Choroid plexus epithelial cell (primary cell): ENCODE measurements at places on chromosomes 12 and 14.

DNA sequence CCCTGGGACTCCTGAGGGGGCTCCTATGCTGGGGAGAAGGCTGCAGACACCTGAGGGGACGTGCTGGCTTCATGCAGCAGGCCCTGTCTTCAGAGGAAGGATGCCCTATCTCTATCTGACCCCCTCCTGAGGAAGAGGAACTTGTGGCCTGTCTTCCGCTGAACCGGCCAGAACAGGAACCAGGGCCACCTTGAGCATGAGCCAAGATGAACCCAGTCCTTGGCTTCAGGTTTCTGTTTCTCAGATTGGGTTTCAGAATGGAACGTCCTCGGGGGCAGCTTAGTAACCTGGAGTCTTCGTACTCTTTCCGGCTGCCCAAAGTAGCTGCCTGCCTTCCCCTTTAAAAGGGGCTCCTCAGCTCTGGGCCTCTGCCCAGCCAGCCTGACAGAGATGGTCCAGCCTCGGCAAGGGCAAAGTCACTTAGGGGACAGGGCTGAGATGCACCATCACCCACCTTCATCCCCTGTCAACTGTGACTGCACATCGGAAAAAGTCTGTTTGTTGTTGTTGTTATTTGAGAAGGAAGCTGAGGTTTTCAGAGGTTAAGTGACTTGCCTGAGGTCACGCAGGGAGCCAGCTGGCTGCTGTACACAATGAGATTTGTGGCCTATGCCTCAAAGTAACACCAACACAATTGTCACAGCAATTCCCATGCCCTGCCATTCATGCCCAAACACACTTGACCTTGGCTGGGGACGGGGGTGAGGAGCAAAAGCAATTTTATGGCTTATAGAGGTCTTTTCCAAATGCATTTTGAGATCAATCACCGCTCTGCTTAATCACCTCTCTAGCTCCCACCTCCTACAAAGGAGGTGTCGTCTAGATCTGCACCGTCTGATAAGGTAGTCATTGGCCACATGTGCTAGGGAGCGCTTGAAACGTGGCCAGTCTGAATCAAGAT, 13.4 kb downstream of the ASB2 start:
- peak; percentile 66 for DNase-seq

- no peak for DNase-seq
Observed at GRCh38 chr12:10567813-10568212, 45.6 kb downstream of the MAGOHB start.

- DNase-seq = no peak
Observed at GRCh38 chr12:98793121-98793520, 148.0 kb downstream of the APAF1 start.

GRCh38 chr12:54341378-54342300, 16.7 kb downstream of the COPZ1 start:
- DNase-seq = no peak

- peak; percentile 33 for DNase-seq
Observed at GRCh38 chr14:65002586-65003210, 16.0 kb downstream of the FNTB start.

GRCh38 chr14:50339178-50339804, 27.2 kb downstream of the DMAC2L start:
- no peak for DNase-seq

- DNase-seq = no peak
Observed at GRCh38 chr12:10358131-10358530, 31.7 kb downstream of the KLRK1 start.

DNA sequence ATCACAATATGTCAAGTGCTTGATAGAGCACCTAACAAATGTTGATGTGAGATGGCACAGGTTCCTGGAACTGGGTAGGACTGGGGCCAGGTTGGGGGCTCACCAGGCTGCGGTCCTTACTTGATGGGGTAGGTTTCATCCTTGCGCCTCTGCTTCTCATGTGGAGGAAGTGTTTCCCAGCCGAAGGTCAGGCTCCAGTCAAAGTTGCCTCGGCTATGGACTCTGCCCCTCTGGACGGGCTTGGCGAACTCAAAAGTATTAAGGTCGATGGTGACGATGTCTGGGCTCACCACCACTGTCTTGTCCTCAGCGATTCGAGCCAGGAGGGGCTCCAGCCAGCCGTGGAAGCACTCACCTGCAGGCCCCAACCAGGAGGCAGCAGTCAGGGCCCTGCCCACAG, 17.5 kb upstream of the CELA1 start:
- DNase-seq = no peak

DNA sequence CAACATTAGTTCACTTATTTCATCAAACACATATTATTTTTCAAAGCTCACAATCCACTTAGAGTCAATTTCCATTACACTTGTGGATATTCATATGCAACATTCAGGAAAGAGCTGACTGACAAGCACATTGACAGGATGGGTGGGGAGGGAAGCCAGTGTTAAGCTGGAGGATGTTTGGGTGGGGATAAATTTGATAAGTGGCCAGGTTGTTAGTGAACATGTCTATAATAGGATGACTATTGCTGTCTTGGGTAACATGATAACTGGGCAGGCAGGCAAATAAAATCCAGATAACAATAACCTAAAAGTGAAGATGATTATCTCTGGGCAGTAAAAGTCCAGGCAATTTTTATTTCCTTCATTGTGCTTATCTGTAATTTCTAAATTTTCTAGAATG, 73.8 kb upstream of the OSBPL8 start:
- no peak for DNase-seq

- DNase-seq = no peak
Observed at GRCh38 chr12:108933949-108934348, 54.1 kb downstream of the DAO start.

- peak; percentile 88 for DNase-seq
Observed at GRCh38 chr12:27870939-27871338, 90.9 kb upstream of the MANSC4 start.

- DNase-seq = no peak
Observed at GRCh38 chr14:27234331-27234730, 636.5 kb upstream of the NOVA1 start.

DNA sequence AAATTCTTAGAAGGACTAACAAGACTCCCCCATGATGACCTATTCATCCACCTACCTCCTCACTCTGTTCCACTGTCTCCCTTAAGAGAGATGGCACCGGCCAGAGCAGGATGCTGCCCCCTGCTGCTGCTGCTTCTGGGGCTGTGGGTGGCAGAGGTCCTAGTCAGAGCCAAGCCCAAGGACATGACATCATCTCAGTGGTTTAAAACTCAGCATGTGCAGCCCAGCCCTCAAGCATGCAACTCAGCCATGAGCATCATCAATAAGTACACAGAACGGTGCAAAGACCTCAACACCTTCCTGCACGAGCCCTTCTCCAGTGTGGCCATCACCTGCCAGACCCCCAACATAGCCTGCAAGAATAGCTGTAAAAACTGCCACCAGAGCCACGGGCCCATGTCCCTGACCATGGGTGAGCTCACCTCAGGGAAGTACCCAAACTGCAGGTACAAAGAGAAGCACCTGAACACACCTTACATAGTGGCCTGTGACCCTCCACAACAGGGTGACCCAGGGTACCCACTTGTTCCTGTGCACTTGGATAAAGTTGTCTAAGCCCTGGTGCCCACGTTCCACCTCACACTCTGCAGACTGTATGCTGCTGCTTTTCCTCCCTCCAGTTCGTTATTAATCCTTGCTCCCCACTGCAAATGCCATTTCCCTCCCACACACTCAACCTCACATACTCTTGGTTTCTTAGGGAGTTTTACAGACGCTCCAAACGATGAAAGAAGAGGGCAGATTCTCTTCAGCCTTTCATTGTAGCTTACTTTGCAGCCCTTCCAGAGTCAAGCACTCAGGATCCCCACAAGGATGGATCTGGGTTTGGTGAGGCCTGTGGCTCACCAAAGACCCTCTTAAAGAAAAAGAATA, at the start of gene RNASE8:
RNASE8 (plus strand) TSS at position 20 of the 873 bp plus-strand sequence; CDS start at position 91, 71 bp downstream.
- peak; percentile 35 for DNase-seq

GRCh38 chr12:119807380-119807779, 69.7 kb downstream of the CIT start:
- DNase-seq = no peak

DNA sequence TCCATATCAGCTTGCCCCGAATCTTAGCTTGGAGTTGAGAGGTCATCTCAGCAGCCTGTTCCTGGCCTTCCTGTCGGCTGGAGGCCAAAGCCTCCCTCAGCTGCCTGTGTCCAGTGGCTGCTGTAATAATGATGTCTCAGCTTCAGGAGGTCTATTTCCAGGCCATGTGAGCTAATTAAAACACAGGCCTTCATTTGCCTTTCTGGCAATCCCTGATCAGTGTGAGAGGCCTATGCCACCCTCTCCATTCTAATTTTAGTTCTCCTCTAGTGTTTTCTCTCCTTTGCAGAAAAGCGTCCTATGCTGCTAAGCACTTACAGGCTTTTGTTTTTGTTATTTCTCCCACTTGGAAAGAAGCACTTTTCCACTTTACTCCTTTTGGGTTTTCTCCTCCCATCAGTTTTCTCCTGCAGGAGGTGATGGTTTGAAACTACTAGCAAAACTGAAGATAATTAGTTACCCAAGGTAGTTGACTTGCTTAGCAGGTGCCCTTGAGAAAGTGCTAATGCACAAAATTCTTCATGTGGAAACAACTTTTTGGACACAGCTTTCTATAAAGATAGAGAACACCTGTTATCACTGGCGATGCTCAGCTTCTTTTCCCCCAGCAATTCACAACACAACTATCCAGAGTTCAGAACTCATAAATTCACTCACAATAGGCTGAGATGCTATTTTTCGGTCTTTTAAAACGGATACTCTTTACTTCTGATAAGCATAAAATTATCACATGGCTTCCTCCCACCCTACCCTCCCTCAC, 255.3 kb upstream of the GARIN6 start:
- DNase-seq = no peak

DNA sequence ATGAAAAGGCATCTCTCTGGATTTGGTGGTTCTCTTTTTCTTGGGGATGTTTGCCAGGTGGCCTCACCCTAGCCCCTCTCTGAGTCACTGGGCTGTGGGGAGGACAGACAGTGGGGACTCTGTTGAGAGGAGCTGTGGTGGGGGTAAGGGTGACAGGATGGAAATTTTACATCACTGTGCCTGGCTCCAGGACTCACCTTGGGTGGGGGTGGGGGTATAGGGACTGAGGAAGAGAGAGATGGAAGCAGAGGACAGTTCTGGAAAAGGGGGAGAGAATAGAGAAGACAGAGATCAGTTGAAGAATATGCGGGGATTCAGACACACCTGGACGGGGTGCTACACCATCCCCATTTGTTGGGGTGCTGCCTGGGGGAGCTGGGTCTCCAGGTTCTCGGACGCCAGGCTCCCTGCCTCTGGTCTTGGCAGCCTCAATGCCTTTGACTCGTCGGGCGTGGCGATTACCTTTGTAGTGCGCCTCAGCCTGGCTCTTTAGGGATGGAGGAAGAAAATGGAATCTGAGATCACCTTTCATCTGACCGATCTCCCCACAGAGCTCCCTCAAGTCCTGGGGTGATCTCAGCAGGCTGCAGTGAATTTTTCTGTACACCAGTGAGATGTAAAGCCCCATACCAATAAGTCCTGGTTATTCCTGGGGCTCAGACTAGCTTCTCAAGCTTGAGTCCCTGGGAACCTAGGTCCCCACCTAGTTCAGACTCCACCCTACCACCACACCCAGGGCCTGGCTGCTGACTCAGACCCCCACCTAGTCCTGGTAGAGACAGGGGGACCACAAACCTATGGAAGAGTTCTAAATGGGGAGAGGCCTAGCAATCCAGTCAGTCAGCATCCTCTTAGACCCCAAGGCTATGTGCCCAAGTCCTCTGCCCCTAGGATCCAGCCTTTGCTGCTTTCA, 9.6 kb upstream of the GPR84 start:
- DNase-seq = no peak

GRCh38 chr12:29700761-29701481, 82.8 kb downstream of the TMTC1 start:
- DNase-seq = no peak

DNA sequence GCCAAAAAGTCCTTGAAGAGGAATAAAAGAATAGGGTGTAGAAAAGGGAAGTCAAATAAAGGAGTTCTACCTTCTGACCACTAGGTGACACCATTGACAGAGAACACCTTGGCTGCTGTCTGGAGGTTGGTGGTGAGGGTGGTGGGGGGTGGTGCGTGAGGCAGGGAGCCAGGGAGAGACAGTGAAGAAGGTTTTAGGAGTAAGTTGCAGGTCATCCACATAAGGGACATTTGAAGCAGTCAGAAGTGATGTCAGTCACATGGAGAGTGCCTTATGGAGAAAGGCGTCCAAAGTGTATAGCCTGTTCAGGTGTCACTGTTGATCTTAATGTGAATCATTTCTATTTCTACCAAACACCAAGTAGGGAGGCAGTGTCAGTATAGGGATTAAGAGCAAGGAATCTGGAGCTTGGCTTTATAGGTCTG, 279.3 kb upstream of the DDHD1 start:
- DNase-seq = peak; percentile 65

GRCh38 chr14:22200977-22201605, 387.9 kb downstream of the DAD1 start:
- peak; percentile 91 for DNase-seq

- DNase-seq = no peak
Observed at GRCh38 chr12:82690006-82690405, 3.3 kb downstream of the TMTC2 start.

- DNase-seq = no peak
Observed at GRCh38 chr12:96810057-96810456, 97.0 kb upstream of the NEDD1 start.

DNA sequence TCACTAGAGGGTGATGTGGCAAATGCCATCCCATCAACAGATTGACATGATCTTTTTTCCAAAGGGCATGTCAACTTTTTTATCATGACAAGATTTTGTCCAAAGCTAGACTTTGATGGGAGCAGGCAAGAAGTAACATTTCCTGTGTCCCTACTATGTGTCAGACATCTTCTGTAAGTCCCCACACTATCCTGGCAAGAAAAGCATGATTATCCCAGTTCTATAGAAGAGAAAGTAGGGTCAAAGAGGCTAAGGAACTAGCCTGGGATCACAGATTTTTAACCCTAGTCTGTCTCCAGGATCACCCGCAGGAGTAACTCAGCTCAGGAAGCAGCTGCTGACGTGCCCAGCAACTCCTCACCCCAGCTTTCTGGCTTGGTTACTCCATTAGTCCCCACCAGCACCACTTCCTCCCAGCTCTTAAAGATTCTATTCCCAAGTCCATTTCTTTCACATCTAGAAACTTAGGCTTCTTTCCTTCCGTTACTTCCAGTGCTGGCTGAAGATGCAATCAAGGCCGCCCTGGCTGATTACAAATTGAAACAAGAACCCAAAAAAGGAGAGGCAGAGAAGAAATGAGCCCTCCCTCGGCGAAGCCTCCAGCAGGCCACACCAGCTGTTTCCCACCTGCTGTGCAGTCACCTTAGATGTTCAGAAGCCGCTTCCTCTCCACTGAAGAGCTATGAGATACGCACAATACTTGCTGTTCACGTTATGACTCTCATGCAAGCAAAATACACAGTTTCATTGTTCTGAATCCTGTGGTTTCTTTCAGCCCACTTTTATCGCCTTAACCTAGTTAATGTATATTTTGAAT, 6.2 kb downstream of the ISCU start:
- peak; percentile 25 for DNase-seq
